ENCODE measurements at places on chromosomes 5 and 9.

- DNase-seq = no peak
Observed at GRCh38 chr9:4494332-4494731, 4.1 kb downstream of the SLC1A1 start.

DNA sequence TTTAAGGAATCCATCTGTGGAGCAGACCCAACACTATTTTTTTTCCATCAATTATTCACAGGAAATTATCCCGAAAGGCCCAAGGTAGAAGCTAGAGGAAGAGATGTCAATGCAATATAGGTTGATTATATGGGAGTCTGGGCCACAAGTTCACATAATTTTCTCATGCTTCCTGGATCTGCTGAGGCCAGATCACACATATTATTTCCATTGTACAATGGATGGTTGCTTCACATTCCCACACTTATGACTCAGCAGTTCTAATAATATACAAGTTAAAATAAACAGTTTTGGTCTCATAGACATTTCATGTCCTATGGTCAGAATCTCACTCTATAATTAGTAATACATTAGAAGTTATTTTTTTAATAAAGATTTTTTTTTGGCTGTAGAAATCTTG lies 66.0 kb upstream of the PTPRD start:
- no peak for DNase-seq

DNA sequence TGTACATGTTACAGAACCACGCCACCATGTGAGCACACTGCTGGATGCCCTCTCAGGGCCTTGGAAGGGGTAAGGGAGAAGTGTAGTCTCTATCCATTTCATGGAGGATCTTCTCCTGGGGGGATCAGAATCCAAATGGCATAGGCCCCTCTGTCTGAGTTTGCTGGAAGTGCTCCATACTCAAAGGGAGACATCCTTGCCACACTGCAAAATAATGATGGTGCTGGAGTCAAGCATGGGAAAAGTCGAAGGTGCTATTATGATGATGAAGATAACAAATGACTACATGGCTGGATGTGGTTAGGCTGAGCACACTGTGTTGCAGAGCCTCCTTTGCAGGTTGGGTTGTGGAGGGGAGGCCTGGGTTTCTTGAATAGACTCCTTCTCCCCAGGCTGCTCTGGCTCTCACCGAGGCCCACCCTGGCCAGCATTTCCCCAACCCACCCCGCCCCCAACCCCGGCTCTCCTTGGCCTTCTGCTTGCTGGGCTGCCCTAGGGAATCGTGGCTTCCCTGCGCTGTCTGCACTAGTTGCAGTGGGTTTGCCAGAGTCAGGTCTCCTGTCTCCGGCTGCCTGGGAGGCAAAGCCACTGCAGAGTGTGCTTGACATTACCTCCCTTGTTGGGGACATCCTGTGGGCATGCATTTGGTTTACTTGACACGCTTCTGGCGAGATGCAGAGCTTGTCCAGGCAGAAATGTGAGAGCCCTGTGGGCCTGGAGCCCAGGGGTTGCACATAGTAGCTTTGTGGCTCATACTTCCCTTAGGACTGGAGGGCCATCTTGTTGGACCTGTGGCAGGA lies 3.0 kb downstream of the MVB12B start:
- peak; percentile 9 for DNase-seq

DNA sequence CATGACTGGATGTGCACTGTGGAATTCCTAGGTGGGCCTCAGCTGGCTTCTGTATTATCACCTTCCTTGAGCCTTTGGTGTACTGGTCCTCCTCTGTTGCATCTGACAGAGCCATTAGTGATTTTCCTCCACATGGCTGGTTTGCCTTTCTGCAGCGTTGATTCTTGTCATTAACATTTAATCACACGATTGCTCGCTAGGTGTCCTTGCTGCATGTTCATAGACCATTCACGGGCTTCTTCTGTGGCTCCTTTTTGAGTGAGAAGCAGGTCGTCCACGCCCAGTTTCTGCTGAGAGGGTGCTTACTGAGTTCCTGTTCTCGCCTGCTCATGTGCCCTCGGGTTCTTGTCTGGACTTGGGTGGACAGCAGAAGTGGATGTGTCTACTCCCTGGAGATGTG lies 29.3 kb downstream of the ADAMTS16 start:
- no peak for DNase-seq

DNA sequence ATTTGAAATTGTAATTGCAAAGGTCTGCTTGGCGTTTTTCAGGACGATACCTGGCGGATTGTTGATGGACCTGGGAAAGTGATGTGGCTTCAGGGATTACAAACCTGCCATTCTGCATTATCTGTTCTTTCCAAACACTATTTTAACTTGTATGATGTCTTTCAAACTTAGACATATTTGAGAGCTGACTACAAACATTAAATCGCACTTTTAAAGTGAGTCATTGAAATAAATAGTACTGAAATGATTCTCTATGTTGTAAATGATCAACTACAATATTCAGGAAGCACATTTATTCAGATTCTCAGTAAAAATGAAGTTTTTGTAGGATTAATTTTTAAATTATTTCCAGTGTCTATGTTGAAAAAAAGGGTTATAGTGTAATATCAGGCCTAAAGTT lies 32.3 kb upstream of the TMEM171 start:
- no peak for DNase-seq

GRCh38 chr9:16996901-16997491 lies 126.5 kb upstream of the BNC2 start:
- DNase-seq = no peak

DNA sequence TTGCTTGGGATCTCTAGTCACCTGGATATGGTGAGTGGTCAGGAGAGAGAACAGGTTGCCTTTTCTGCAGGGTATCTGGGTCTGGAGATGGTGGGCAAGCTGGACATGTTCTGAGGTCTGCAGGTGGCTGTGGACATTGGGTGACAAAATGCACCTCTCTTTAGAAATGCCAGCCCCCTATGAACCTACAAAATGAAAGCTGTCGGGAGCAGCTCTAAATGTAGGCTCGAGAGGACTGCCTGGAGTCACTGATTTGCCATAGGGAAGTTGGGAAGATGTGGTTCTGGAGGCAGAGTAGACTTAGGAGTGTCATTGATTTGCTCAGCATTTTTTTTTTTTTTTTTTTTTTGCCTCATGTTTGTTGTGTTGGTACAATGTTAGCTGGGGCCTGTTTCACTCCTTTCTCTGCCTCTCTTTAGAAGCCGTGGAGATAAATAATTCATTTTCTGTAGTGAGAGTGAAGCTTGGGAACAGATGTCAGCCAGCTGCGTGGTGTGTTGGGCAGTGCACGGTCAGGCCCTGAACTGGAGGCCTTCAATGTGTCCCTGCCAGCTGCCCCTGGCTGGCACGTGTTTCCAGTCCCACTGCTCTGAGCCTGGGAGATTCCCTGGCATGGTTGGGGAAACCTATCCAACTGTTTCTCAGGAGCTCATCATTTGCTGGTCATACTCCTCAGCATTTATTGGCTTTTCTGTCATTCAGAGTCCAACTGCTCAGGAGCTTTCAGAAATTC lies 5.4 kb downstream of the RGS3 start:
- no peak for DNase-seq

DNA sequence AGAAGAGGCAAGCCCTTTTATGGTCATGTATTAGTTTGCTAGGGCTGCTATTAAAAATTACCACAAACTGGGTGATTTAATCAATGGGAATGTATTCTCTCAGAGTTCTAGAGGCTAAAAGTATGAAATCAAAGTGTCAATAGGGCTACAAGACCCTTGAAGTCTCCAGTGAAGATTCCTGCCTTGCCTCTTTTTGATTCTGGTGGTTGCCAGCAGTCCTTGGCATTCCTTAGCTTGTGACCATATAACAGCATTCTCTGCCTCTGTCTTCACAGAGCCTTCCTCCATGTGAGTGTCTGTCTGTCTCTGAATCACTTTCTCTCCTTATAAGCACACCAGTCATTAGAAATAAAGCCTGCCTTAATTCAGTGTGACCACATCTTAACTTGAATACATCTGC lies 282.7 kb downstream of the KCNN2 start:
- no peak for DNase-seq

- no peak for DNase-seq
Observed at GRCh38 chr5:172490514-172491461, 36.5 kb upstream of the SH3PXD2B start.

GRCh38 chr5:149681922-149682321 lies 48.2 kb upstream of the PPARGC1B start:
- DNase-seq = no peak

- no peak for DNase-seq
Observed at GRCh38 chr9:70228118-70228517, 30.7 kb upstream of the SMC5 start.

DNA sequence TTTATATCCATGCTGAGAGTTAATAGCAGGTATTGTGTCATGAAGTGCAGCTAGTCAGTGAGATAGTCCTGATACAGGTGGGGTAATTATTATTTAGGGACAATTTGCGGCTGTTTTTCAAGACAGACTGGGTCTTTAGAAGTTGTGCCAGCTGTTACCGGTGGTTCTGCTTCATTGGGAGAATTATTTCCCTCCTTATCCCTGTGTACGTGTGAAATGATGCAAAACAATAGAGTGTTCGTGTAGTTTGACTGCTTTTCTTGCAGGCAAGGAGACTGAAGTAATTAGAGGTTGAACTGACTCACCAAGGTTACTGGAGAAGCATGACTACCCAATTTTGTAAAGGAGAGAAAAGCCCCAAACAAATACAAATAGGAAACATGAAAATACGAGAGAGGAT lies 101.7 kb downstream of the ARRDC3 start:
- DNase-seq = no peak

DNA sequence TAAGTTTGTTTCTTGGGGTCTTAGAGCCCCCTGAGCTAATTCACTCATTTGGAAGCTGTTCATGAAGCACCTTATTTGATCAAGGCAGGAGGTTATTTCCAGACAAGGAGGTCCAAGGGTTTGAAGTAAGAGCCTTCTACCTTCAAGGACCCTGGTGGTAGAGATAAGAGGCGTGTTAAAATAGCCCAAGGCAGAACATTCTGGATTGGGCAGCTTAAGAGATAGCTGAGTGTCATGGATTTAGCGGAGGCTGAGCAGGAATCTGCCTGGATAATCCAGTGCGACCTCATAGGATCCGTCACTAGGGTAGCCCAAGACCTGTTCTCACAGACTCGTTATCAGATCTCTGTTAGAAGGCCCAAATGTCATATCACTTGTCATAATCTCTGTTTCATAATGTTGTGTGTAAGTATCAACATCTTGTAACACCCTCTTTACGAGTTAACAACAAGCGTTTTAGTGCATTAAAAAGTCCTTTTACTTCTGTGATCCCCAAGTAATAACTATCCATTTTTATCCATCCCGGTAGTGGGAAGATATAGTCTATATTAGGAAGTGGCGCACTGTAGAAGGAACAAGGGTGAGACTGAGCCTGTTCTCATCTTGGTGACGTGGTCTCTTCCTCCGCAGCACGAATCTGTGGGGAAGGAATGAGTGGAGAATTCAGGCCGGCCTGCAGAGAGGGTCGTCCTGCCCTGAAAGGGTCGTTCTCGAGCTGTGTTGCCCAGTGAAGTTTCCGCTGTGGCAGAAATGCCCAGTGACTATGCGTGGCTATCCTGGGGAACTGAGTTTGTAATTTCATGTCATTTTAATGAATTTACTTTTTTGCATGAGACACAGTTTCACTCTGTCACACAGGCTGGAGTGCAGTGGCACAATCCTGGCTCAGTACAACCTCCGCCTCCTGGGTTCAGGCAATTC lies 28.8 kb downstream of the SLC25A25 start:
- DNase-seq = no peak

DNA sequence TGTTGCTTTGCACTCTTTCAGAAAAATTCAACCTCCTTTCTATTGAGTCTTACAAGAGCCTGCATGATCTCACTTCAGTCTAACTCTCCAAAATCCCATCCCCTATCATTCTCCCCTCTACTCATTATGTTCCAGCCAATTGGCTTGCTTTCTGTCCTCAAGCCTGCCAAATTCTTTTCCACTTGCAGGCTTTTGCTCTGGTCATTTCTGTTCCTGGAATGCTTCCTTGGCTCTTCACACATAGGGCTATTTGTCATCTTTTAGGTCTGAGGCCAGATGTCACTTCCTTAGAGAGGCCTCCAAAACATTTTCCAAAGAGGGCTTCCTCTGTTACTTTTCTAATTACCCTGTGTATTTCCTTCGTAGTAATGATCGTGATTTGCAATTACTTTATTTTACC lies 11.8 kb upstream of the CHD1 start:
- no peak for DNase-seq

GRCh38 chr9:137313326-137313936 lies 11.4 kb upstream of the NRARP start:
- DNase-seq = no peak

DNA sequence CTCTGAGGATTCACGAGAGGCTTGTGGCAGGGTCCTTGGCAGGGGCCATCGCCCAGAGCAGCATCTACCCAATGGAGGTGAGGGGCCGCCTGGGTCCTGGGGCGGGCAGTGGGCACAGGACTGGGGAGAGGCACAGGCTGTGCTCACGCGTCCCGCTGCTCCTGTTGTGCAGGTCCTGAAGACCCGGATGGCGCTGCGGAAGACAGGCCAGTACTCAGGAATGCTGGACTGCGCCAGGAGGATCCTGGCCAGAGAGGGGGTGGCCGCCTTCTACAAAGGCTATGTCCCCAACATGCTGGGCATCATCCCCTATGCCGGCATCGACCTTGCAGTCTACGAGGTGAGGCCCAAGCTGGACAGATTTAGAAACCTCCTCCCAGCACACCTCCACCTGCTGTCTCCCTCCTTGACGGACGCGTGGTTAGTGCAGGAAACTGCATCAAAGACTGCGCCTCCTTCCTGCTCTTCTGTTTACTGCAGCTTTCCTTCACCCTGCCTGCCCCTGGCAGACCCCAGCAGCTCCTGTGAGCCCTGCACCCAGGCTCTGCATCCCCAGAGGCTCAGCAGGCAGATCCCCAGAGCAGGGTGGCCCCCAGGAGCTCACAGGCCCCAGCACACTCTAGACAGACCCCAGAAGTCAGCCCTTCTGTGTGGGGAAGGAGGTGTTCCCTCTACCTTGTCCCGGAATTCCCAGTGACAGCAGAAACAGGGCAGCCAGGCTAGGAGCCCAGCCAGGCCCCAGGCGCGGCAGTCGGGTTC lies 21.2 kb downstream of the PTGES2 start:
- DNase-seq = no peak

- peak; percentile 11 for DNase-seq
Observed at GRCh38 chr5:136080113-136080482, 51.3 kb downstream of the TGFBI start.

DNA sequence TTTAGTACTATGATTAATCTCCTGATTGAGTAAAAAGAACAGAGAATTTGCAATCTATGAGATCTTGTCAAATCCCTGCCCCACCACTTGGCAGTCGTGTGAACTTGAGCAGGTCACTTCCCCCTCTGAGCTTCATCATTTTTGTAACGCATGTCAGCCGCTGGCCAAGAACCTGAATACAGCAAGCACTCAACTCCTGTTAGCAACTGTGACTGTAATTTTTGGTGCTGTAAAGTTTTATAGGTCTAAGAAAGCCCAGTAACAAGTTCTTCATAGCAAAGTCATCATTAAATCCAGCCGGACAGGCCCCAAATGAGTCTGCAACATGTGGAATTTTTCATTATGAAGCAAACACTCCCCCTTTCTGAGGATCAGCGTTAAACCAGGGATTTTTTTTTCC lies 49.4 kb downstream of the DRD1 start:
- DNase-seq = no peak

GRCh38 chr9:105850852-105851500 lies 156.6 kb downstream of the TMEM38B start:
- no peak for DNase-seq

- DNase-seq = no peak
Observed at GRCh38 chr9:94719878-94720277, 6.6 kb upstream of the AOPEP start.

GRCh38 chr5:21661184-21661583 lies 1192.0 kb downstream of the CDH12 start:
- no peak for DNase-seq

GRCh38 chr5:44869928-44870327 lies 61.2 kb downstream of the MRPS30 start:
- no peak for DNase-seq
